ENCODE measurements at places on chromosomes 5 and 9.

DNA sequence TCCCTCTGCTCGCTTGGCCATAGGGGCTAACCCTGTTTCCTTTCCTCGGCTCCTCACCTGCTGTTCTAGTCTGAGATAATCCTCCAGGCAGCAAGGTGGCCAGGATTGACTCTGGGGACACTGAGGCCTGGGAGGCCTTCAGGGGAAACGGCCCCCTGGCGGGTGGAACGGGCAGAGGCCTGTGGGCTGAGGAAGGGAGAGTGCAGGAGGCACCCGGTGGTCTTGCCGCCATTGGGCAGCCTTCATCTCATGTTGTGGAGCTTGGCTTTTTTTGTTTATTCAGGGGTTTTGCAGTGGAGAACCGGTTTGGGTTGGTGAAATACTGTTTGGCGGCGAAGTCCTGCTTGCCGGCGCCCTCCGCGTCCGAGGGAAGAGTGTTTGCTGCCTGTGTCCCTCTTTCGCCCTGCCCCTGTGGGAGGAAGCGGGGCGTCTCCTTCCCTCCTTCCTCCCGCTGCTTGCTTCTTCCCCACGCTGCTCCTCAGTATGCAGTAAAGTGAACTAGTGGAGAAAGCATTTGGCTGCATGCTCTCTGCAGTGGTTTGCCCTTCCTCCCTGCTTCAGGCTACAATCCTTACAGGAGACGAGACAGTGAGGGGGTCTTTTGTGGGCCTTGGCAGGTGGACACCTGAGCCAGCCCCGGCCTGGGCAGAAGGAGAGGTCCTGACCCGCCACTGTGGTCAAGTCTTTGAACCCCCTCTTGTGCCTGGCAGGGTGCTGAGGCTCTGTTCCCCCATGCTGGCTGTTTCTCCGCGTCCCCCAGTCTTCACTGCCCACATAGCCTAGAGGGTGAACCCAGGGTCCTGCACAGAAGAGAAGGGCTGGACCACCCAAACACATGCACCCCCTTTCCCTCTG lies 30.8 kb upstream of the PRDM12 start:
- no peak for DNase-seq

DNA sequence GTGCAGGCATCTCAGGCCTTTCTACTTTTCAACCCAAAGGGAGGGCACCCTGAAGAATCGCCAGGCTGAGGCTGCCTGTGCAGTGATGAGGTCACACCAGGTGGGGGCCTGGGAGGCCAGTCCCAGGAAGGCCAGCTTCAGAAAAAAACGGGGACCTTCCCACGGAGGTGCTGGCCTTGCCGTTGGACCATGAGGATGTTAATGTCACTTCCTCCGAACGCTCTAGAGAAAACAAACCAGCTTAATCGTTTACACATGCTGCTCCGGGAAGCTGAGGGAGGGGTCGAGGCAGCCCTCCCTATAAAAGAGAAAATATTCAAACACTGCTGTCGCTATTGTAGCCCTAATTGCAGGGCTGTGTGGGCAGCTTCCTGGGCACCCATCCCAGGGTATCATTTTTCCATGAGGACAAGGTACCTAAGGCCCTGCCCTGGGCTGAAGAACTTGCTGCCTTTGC lies 27.0 kb downstream of the PTGES start:
- no peak for DNase-seq

GRCh38 chr9:6133346-6134063 lies 82.1 kb upstream of the IL33 start:
- no peak for DNase-seq

- DNase-seq, result no peak
Measured at GRCh38 chr9:96029722-96030530, 154.4 kb downstream of the ERCC6L2 start.

DNA sequence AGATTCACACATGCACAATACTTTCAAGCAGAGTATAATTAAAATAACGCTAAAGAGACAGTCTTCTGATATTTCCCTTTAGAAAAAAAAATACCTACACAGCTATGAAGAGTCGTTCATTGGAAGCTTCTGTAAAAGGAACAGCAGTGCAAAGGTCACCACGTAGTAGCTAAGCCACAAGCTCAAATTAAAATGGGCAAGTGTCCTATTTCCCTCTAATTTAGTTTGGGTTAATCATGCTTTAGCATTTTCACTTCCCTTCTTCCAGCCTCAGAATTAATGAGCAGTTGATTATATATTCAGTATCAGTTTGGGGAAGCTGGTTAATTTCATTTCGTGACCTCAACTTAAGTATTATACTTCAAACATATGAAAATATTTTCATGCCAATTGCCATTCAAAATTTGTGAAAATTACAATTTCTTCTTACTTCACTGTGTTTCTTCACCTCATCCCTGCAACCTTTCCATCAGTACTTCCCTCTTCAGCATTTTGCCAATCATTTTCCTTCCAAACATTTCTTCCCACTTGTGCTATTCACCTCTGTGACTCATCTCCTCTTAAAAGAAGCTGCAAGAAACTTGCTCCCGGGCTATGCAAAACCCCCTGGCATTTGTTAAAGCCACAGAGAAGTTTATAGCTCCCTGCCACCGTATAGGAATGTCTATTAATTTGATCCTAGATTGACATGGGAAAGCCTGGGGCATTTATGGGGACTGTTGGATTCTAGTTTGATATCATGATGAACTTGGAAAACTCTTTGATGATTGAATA lies 83.0 kb downstream of the DMRTA1 start:
- no peak for DNase-seq

GRCh38 chr5:133081703-133082102 lies 29.9 kb downstream of the HSPA4 start:
- DNase-seq, result no peak

GRCh38 chr9:89473762-89474469 lies 24.0 kb downstream of the SEMA4D start:
- no peak for DNase-seq

DNA sequence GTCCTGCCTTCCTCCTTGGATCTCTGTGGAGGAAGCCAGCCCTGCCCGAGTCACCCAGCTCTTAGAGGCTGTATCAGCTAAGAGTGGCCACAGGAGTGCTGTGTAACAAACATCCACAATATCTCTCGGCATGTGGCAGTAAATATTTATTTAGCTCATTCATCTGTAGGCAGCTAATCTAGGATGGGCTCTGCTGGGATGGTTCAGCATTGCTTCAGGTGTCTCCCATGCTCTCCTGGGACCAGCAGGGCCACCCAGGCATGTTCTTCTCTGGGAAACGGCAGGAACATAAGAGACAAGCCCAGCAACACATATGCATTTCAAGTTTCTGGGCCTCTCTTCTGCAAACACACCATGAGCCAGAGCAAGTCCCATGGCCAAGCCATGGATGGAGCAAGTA lies 56.1 kb downstream of the HRH2 start:
- DNase-seq, result no peak

- DNase-seq, result no peak
Measured at GRCh38 chr5:4058899-4059298, 463.3 kb downstream of the IRX1 start.

- DNase-seq, result no peak
Measured at GRCh38 chr5:31459594-31459993, 72.3 kb downstream of the DROSHA start.

DNA sequence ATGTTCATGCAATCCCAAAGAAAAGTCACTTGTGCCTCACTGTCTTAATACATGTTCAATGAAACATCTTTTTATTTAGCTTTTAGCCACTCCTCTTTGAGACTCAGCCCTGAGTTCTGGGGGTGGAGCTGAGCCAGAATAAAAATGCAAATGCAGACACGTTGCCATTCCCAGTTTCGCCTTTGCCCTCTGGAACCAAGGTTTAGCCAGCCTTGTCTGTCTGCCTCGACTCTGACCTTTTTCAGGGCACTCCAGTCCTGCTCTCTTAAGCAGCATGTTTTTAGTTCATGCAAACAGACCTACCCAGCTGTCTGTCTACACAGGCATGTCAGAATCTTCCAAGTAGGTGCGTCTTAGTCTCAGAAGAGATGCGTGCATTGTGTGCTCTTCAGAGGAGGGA lies 82.2 kb upstream of the RANBP3L start:
- DNase-seq, result no peak

DNA sequence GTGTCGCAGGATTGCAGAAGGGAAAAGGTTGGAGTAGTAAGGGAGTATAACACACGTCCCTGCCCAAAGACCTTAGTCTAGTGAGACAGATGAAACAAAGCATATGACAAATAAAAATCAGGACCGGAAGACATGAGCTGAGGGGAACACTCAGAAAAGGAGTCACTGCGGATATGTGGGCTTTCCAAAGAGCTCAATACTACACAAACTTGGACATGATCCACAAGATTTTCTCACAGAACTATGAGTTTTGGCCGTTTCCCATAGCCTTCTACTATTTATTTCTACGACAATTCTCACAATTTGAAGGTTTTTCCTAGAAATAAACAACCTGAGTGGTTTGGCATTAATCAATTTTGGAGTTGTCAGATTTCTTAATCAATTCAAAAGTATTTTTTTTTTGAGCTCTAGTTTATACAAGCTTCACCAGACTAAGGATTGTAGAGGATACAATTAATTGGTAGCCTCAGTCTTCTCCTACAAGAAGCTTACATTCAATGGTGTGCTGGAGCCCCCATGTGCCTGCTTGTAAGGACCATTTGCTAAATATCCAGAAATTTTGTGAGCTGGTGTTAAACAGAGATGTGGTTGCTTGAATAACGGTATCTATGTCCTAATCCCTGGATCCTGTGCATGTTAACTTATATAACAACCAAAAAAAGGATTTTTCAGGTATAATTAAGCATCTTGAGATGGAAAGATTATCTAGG lies 91.4 kb downstream of the ADAMTS12 start:
- DNase-seq, result no peak

GRCh38 chr5:40674661-40675235 lies 5.0 kb upstream of the PTGER4 start:
- no peak for DNase-seq

- no peak for DNase-seq
Measured at GRCh38 chr5:79663212-79663611, 26.4 kb upstream of the CMYA5 start.

DNA sequence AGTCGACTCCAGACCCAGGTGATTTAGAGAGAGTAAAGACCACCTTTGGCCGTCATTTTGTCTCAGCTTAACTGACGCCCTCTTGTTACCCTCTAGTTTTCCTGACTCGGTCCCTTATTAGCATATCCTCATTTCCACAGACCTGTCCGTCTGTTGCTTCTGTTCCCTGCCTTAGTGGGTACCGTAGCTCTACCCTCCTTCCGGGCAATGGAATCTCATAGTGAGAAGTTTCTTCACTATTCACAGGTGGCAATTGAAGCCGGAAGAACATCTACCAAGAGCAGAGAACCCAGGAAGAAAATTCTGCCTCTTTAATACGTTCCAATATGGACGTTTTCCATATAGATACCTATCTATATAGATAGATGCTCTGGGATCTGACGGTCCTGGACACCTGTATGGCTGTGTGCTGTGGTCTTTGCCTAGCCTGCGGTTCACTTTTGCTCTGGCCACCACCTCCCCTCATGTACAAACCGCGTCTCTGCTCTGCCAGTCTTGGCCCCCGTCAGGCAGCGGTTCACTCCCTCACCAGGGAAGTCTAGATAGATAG lies 652 bp upstream of the TMEM161B start:
- no peak for DNase-seq

- no peak for DNase-seq
Measured at GRCh38 chr9:26311463-26311995, 581.1 kb downstream of the CAAP1 start.

GRCh38 chr9:114240216-114240615 lies 82.7 kb upstream of the ORM1 start:
- DNase-seq, result no peak

- no peak for DNase-seq
Measured at GRCh38 chr5:43514471-43514815, 505 bp downstream of the C5orf34 start.

GRCh38 chr5:859798-860296 lies 9.1 kb upstream of the ZDHHC11 start:
- no peak for DNase-seq

GRCh38 chr9:120136696-120137095 lies 443.3 kb downstream of the CDK5RAP2 start:
- DNase-seq, result no peak

DNA sequence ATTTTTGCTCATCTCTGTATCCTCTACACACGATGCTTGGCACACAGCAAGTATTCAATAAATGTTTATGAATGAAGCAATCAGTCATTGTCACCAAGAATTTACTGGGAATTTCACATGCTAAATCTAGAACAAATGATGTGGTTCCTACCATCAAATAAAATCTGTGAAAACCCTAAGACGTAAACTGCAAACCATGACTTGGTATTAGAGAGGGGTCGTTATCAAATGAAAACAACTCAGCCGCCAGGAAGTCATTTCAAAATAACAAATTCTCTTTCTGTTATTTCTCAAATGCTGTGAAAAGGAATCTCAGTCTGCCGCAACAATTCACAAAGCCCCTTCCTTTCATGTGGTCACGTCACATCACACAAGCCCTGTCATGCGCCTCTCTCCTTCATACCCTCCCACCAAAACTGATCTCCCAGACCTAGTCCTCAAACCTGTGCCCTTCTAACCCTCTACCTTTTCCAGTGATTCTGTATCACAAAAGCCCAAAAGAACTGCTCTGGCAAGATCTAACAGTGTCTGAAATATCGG lies 173.6 kb downstream of the DEPDC1B start:
- DNase-seq, result no peak

GRCh38 chr5:18761801-18762200 lies 1127.5 kb downstream of the TAF11L14 start:
- no peak for DNase-seq

DNA sequence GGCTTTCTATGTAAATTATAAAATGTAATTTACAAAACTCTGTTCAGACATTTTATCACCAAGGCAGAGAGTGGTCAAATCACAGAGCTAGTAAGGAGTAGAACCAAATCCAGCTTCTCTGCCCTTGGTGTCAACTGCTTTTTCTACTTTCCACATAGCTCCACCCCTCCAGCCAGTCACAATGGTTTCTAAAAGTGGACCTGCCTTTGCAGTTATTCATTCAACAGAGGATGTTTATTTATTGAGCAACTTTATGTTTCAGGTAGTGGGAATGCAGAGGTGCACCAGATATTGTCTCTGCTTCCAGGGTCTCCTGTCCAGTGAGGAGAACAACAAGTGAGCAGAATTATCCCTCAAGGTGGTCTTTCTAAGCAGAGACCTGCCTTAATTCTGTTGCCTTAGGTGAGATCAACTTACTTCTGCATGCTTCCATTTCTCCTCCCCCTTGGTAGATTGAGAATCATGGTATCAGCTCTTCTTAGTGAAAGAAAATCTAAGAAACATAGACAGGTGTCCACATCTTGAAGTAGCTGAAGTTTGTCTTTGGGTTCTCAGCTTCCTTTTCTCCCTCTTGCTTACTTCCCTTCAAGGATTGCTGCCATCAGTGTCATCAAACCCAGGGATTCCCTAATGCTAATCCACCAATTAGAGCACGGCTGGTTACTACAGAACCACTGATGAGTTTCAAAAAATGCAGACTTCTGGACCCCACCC lies 17.2 kb upstream of the PDCD1LG2 start:
- DNase-seq, result no peak

DNA sequence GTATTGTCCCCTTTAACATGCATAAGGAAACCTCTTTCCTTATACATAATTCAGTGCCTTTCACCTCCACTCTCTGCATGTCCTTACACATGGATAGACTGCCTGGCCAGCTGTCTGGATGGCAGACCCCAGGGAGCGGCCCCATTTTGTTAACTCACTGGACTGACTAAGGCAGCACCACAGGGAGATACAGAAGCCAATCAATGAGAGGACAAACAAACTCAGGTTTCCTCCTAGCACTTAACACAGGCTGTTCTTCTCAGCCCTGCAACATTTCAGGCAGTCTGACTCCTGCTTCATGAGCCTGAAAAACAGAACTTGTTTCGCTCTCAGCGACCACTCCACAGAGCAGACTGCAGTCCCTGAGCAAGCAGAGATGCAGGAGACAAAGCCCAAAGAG lies 135.4 kb upstream of the RASEF start:
- no peak for DNase-seq

- no peak for DNase-seq
Measured at GRCh38 chr5:77709993-77710685, 66.0 kb downstream of the TBCA start.
